ENCODE measurements at places on chromosomes 5 and 9.

DNA sequence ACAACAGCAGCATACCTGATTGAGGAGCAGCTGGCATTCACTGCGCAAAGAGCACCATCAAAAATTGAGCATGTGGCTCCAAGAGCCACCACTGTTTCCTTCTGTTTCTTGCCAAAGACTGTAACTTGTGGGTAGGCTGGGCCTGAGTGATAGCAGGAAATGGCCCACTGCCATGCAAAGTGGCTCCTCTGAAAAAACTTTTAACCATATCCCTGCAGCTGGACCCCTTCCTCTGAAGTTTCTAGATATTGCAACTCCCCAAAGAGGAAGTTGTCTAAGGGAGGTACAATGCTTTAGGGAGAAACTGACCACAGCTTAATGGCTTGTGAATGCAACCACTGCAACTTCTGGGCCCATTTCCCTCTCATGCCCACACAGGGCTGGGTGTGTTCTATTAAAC is 355.4 kb upstream of the PDE4D start:
- DNase-seq = no peak

DNA sequence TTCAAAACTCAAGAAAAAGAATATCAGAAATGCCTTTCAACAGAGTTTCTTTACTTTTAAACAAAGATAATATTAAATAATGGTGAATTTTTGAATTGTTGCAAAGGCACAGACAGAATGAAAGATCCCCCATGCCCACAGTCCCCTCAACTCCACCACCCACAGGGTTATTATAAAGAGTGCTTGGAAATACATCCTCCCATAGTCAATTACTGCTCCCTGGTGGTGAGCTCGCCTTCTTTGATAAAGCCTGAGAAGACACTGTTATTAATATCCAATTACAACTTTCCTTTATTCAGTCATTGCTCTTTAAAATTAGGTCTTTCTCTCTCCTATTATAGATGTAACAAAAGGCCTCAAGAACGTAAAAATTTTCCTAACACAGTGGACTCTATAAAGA is 490.2 kb upstream of the RORB start:
- no peak for DNase-seq

- peak; percentile 35 for DNase-seq
Measured at GRCh38 chr9:92492781-92493401, 10.6 kb upstream of the ASPN start.

DNA sequence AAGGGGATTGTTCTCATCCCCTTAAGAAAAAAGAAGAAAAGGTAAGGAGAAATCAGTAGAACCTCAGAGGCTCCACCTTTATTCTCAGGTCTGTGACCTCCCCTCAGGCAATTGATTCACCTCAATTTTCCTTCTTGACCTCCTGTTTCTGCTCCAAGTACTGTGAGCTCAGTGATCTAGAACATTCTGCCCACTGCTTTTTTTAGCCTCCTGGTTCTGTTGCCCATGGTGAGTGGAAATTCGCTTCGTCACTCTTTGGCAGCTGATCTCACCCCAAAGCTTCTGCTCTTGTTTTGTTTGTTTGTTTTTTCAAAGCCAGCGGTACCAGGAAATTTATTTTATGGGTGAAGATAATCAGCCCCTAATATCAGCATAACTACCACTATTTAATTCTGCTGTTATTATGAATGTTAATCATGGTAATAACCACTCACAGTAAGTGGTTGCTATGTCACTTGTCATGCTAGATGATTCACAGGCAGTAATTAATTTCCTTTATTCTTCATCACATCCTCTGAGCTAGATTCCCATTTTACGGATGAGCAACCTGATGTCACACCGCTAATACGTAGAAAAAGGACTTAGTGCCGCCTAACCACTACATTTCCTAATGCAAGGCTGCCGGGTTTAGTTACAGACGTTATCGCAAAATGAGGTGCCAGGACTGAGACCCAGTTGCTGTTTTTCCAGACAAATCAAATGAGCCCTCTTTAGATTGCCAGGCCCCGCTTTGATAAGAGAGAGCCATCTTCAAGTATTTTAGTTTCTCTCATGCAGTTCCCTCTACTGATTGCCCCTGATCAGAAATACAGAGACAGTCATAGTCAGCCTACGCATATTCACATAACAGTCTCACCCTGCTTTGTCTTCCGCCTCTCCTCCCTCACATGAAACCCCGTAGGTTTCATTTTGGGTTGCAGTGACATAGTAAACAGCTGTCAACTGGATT is 78.2 kb downstream of the CYFIP2 start:
- DNase-seq = no peak

GRCh38 chr5:134969166-134969565 is 1.5 kb downstream of the CATSPER3 start:
- DNase-seq = no peak

DNA sequence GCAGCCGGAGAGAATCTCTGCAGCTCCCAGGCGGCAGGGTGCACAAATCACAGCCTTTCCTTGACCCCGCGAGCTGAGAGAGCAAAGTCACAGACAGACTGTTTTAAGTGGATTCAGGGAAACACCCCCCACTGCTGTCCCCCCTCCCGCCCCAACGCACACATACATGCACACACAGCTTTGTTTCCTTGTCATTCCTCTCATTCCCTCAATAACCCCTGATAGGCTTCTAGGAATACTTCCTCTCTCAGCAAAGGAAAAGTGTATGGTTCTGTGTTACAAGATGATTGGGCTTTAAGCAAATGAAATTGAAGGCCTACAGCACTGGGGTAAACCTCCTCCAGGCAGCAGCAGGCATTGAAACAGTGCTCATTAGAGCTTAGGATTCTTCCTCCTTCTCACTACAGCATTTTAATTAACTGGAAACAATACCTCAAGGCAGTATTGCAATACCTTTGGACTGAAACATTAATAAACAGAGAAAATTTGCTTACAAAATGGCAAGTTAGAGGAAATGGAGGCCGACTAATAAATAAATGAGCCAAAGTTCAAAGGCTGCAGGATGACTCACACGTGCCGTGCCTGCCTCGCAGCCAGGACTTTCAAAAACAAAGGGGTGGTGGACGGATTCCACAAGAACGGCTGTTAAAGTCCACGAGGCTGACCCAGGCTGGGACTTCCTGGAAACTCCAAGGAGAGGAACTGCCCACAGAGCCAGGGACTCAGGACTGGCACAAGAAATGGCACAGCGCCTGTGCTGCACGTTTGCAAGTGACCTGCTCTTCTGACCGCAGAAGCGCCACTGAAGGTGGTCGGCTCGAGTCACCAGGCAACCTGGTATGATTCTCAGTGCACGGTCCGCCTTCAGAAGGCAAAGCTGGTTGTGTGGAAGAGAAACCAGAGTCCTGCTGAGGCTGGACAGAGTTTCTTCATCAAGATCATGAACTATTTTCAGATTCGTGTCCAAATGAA is 236.2 kb downstream of the SYK start:
- DNase-seq = peak; percentile 48

DNA sequence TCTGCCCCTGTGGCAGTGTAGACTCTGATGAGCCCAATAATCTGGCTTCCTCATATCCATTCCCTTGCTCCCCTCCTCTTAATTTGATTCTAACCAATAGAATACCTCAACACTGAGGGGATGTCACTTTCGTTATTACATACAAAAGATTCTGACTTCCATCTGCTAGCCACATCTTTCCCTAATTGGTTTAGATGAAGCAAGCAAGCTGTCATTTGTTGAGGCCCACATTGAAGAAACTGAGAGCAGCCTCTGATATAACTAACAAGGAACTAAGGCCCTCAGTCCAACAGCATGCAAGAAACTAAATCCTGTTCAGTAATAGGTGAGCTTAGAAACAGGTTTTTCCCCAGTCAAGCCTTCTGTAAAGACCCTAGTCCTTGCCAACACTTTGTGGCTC is 5.8 kb downstream of the ADAMTS6 start:
- DNase-seq = no peak

DNA sequence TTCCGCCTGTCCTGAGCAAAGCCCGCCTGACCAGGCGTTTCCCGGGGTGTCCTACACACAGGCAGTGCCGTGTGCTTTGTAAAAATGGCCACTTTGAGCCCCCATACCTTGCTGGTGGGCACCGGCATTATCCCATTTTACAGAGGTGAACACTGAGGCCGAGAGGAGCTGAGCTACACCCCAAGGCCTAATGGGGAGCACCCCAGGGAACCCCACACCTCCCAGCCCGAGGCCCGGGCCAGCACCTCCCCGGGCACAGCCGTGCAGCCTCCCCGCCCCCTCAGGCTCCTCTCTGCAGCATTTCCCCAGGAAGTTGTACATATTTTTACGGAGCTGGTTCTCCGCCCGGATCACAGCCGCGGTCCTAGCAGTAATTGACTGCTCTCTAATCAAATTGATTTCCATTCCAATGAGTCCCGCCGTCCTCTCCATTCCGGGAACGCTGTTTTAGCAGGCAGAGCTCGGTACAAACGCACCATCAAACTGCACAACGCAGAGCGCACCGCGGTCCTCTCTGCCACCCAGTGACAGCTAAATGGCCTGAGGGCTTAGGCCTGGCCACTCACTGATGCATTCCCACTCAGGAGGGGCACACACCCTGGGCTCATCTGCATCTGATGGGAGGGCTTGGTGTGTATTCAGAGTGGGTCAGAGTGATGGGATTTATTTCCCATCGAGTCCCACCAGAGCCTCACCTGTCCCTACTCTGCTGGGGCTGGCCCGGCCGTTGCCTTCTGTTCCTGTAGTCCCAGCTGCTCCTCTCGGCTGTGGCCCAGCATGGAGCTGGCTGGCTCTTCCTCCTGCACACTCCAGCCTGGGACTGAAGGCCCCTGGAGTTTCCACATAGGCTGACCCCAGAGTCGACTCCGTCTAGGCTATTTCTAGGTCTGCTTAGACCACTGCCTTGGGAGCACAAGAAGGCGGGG is 36.2 kb upstream of the UBAC1 start:
- no peak for DNase-seq

GRCh38 chr5:178991190-178992145 is 3.7 kb downstream of the GRM6 start:
- DNase-seq = no peak

GRCh38 chr5:22056601-22057000 is 796.5 kb downstream of the CDH12 start:
- no peak for DNase-seq

- no peak for DNase-seq
Measured at GRCh38 chr5:111728941-111729340, 28.1 kb downstream of the NREP start.

- DNase-seq = no peak
Measured at GRCh38 chr5:139681466-139681865, 33.3 kb downstream of the CXXC5 start.

DNA sequence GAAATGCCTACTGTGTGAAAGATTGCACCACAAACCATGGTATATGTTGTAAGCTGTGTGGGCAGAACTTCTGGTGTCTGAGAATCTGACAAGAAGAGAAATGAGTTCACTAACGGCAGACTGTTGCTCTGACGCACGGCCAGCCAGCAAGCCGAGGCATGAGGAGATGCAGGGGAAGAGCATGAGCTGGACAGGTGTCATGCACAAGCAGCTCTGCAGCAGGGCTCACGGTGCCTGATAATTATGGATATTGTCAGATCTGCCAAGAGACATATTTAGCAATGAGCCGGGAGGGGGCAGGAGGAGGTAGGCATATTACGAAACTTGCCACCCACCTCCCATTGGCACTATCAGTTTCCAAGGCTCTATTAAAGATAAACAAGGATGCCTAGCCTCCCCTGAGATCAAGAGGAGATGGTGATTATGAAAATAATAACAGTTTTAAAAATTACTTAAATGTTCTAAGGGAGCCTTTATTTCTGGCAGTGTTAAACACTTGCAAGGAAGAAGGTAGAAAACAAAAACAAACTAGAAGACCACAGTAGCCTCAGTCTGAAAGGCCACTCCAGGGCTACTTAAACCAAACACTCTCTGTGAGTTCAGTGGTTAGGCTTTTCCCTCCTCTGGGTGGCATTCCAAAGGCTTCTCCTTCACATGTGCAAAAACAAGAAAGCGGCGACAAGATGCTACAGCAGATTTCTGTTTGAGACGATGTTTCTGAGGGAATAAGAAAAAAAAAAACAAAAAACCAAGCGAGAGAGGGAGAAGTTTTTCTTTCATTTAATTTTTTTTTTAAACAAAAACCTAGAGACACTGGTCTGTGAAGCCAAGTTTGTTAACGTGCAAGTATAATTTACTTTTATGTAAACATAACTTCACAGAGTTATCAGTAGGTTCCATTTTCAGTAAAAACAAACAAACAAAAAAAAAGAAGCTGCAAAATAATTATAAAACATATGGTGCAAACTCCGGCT is 339.5 kb downstream of the BNC2 start:
- DNase-seq = no peak

DNA sequence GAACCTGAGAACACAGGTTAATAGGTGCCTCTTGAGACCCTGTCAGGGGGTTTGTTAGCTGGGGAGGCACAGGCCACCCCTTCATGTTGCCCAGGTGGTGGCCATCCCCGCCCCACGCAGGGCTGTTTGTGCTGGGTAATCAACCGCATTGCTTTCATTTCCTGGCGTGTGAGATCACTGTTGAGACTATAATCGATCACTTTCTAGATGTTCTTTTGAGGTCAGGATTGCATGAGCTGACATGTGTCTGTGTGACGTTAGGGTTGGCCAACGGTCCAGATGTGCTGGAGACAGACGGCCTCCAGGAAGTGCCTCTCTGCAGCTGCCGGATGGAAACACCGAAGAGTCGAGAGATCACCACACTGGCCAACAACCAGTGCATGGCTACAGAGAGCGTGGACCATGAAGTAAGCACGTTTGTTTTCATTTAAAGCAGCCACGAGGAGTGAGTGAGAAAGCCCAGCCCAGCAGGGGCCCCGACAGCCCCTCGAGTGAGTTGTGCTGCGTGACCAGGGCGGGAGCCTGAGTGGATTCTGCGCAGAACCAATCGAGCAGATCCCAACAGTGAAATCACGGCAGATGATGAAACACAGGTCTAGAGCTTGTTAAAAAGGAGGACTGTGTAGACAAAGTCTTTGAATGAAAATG is 115.0 kb upstream of the CACNA1B start:
- DNase-seq = no peak

DNA sequence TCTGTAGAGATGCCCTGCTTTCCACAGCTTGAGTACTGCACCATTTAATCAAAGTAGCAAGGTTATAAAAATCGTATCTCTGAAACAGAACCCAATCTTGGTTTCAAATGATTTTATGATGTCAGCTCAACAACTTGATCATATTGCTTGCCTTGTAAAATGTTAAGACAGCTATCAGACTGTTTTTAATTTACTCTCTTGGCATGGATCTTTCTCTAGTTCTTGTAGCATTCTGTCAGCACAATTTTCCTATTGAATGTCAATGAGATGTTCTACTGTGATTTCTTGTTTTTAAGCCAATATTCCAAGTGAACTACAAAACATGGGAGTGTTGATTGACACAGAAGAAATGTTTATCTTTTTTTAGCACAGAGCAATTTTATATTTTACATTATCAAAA is 313.4 kb downstream of the CDH12 start:
- no peak for DNase-seq

Data from ELF-1 (cell line).